AG04450 (cell line): ENCODE measurements at places on chromosomes 6 and 20.
A peak's percentile ranks its signal among the peaks of the same experiment; 100 is the strongest.

GRCh38 chr6:106981926-106982325, 7.4 kb upstream of the CD24 start:
- DNase-seq = no peak

DNA sequence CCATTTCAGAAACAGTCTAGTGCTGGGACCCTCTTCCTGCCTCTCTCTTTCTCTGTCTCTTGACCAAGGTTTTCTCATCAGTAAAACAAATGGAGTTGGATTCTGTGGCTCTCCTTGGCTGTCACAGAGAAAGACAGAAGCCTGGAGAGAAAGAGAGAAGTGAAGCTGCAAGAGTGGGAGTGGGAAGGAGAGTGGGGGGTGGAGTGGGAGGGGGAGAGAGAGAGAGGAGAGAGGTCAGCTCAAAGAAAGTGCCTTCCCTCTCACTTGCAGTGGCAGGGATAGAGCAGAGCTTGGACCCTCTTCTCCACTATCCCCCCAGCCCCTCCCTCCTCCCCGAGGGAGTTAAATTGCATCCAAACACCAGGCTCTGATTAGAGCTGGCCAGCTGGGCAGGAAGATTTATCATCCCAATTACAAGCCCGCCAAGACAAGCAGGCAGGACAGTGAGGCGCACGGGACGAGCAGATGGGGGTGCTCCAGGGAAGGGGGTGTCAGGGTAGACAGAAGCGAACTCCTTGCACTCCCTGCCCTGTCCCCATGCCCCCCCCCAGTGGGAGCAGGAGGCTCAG, 74.3 kb downstream of the CD40 start:
- no peak for DNase-seq

DNA sequence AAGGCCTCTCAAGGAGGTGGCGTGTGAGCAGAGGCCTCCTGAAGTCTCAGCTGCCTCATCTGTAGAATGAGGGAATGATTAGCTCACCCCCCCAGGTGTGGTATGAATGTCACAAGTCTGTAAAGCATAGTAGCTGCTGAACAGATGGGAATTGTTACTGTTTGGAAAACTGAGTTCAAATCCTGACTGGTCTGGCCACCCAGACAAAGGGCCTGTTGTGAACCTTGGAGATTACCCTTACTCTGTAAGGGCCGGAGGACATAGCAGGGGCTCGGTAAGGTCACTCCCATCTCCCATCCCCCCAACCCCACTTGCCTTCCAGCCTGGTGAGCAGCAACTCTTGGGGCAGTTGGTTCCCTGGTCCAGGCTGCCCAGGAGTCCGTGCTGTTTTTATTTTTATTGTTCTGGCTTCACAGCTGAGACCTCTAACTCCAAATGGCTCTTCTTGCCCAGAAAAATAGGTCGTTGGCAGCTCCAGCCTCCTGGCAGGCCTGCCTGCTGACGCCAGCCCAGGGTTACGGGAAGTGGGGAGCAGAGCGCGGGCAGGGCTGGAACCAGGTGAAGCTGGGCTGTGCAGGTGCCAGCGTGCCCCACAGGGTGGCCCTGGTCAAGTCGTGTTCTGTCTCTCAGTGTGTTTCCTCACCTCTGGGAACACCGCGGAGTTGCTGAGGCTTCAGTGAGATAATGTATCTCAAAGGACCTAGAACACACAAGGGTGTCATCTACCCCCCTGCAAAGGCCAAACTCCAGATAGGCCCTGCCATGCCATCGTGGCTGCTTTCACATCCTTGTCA, 4.5 kb upstream of the SIRPA start:
- no peak for DNase-seq

DNA sequence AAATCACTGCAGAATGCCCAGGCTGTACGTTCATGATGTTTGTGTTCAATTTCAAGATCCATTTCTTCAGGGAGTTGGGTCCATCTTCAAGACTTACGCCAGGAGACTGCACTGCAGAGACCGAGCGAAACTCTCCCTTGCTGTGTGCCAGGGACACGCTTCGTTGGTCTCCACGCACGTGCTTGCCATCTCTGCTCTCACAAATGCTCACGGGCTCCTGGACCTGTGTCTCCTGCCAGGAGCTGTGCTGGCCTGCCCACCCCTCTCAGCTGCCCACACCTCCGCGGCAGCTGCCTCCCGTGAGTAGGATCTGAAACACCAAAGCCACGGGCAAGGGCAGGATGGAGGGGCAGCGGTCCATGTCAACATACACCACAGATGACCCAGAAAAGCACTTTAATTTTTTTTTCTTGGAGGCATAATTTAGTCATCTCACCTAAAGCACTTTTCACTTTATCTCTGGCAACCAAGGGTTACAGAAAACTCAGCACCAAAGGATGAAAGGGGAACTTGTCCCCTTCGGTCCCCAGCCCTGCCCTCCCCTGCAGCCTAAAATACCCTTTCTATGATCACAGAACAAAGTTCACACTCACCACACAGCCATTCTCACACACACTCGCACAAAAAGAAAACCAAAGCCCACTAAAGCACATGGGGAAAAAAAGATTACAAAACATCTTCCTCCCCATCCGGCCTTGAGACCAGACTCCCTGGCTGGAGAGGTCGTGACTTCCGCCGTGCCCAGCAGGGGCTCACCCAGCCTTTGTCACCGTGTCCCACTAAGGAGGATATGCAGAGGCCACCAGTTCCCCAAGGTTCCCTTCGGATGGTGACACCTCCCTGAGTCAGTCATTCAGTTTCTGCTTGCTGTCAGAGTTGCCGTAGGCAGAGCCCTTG, 137.9 kb downstream of the AGPAT4 start:
- no peak for DNase-seq

GRCh38 chr6:74857157-74857556, 348.7 kb downstream of the COL12A1 start:
- DNase-seq = no peak

DNA sequence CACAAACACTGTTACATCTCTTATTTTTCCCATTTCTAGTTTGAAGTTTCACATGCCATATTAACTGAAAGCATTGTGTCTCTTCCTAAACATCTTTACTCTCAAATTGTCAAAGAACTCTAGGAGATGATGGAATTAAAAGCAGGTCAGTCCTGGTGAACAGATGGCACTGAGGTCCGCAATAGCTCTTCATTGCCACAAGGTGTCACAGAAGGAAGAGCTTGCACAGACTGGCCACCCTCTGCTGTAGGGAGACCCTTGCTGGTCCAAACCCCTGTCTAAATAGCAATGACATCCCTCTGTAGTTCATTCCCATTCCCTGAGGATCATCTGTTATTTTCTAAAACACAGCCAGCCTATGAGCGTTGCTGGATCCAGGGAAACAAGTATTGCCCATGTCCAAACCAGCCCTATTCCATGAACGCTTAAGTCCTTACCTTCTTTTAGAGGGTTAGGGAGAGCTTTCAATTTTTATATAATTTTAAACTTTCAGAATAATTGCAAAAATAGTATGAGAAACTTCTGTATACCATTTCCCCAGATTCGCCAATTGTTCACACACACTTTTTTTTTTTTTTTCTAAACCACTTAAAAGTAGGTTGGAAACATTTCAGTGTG, 10.1 kb upstream of the HDAC2 start:
- no peak for DNase-seq

- no peak for DNase-seq
These were observed 551.3 kb upstream of the EPHA7 start for GRCh38 chr6:93970684-93971083.

- DNase-seq = peak; percentile 37
These were observed 8.0 kb upstream of the STX7 start for GRCh38 chr6:132520953-132521352.

DNA sequence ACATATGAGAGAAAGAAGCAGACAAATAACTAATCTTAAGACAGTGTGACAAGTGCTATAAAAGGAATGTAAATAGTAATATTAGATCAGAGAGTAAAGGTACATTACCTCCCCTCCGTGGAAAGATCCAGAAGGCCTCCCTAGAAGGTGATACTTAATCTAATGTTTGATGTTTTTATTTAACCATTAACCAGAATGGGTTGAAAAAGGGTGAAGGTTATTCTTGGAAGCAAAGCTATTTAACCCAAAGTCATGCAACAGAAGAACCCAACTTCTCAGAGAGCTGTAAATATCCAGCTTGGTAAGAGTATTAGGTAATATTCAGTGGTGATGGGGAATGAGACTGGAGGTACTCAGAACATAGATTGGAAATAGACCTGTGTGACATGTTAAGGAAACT, 68.0 kb upstream of the HIVEP1 start:
- no peak for DNase-seq

GRCh38 chr20:6635034-6635736, 132.3 kb upstream of the BMP2 start:
- no peak for DNase-seq

- no peak for DNase-seq
These were observed 2.6 kb downstream of the ZNF165 start for GRCh38 chr6:28082939-28083338.

DNA sequence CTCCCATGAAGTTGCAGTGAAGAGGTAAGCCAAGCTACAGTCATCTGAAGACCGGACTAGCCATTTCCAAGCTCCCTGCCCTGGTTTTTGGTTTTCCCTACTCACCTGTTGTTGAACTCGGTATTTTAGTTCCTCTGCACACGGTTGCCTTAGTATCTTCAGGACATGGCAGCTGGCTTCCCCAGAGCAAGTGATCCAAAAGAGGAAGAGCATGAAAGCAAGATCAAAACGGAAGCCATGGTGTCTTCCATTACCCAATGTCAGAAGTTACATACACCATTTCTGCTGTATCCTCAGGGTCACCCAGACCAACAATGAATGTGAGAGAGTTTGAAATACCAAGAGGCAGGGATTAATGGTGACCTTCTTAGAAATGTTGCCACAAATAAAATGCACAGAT, 276.6 kb upstream of the CNR1 start:
- no peak for DNase-seq

- no peak for DNase-seq
These were observed 141.7 kb downstream of the EDN3 start for GRCh38 chr20:59441860-59442810.

- DNase-seq = no peak
These were observed 8.0 kb downstream of the MTG2 start for GRCh38 chr20:62190639-62191411.

DNA sequence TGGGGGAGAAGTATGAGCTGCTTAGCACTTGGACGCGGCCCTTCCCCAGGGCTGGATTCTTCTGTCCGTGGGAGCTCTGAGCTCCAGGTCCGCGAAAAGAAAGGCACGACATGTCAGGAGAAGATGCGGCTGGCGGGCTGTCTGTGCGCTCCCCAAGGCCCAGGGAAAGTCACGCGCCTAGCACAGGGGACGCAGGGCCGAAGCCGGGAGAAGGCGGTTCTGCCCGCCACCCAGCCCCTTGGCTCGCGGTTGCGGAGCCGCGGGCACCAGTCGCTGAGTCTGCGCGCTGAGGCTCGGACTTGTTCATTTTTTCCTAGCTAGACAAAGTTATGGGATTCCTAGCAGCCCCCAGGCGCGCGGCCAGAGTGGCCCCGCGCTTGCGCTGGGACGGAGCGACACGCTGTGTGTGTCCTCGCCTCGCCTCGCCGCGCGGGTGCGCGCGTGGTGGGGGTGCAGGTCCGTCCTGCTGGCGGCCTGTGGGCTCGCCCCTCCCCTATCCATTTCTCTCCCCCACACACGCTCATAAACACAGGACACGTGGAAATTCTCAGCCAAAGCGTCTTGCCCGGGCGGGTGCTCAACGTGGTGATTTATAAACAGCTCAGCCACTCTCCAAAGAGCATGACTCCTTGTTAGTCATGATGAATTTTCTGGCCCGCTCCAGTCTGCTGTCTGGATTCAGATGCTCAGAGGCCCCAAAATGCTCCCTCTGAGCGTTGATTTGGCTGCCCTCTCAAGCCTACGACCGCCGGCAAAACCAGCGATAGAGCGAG, 1.9 kb upstream of the POU3F2 start:
- DNase-seq = peak; percentile 24

DNA sequence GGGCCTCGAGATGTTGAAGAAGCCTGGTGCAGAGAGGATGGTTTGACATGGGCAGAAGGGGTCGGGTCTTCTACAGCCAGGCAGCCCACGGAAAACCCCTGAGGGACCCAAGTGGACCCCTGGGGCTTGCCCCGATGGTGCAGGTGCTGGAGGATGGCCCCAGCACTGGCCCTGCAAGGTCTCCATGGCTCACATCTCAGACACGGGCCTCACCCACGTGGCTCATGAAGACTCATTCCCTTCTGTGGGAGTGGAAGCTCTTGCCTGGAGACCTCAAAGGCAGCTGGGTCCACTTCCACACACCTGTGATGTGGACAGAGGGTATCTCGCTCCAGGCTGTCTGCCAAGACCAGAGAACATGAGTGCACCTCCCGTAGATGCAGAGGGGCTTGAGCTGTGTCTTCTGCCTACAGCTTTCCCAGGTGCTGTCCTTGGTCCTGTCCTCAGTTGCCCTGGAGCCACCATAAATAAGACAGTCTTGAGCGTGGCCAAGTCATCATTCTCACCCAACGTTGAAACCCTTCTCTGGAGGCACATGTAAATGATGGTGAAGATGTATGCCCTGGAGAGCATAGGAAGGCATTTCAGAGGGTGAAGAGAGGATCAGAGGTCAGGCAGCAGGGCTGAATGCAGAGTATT, 108.0 kb downstream of the SYNDIG1 start:
- no peak for DNase-seq

GRCh38 chr20:60057866-60058807, 99.9 kb downstream of the CDH26 start:
- no peak for DNase-seq

GRCh38 chr6:111975466-111975865, 78.4 kb upstream of the CCN6 start:
- DNase-seq = no peak
